ENCODE measurements at places on chromosomes 7 and 10. TPM values are rescaled to one million over a fixed set of nuclear protein-coding genes. Genes with fewer than 3 reads are reported as not detected.

DNA sequence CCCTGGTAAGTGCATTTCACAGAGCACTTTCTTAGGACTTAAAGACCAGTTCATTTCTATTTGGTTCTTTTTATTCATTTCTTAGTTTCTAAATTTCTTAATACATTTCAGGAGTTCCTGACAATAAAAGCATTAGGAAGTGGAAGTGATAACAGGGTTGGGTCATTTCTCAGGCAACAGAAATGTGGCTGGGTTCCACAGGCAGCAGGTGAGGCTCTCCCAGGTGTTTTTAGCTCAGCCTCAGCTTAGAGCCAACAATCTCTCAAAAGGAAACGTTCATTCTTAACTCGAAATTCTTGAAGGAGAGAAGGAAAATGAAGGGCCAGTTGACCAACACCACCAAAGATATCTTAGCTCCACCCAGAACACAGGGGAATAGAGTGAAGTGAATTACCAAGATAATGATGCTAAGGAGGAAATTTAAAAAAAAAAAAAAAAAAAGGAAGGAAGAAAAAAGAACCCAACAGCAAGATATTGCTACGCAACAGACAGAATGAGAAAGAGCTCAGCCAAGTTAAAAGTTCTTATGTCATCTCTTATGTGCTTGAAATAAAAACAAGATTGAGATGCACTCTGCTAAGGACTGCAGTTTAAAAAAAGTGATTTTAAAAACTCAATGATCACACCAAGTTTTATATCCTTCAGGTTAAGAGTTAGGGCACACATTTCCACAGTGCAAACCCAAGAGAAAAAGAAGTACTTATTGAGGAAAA is 230.1 kb downstream of the GLI3 start:
- DNase-seq: no peak

GRCh38 chr10:125984346-125984745 is 88.0 kb downstream of the FANK1 start:
- DNase-seq: no peak

DNA sequence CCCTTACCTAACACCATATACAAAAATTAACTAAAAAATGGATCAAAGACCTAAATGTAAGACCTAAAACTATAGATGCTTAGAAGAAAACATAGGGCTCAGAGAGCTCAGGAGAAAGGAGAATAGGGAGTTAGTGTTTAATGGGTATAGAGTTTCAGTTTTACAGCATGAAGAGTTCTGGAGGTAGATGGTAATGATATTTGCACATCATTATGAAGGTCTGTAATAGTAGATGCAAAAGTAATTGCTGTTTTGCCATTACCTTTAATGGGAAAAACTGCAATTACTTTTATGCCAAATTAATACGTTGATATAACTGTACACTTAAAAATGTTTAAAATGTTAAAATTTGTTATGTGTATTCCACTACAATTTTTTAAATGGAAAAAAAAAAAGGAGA is 39.2 kb upstream of the NANOS1 start:
- no peak for DNase-seq

DNA sequence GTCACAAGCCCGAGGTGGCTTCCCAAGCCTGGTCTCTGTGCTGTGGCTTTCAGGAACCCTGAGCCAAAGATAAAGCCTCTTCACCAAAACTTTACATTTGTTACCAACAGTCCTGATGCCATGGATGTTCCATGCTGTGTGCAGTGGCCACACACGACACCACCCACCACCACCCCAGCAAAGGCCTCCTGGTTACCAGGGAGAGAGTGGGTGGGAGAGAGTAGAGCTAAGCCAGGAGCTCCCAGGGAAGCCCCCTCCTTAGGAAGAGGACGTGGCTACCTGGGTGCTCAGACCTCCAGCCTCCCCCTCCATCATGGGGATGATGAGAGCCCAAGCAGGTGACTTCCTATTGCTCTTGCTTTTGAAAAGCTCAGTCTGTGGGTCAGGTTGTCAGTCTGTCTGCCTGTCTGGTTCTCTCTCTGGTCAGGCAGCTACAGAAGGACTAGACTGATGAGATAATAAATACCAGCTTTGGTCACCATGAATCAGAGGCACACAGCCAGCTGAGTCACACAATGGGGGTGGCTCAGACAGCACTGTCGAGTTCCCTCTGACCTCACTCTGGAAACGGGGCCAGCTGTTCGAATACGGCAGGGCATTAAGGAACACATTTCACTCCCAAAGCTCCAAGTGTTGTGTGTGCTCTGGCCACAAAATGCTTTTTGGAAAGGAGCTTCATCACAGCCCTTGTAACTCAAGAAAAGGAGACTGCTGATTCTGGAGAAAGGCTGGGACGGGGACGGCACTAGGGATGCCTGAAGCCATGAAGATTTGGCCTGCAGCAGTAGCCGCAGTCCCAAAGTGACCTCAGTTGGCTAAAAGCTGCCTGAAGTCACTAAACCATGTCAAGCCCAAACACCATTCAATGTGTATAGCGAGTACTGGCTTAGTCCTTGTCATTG is 166.0 kb downstream of the FANK1 start:
- DNase-seq: peak; percentile 93

DNA sequence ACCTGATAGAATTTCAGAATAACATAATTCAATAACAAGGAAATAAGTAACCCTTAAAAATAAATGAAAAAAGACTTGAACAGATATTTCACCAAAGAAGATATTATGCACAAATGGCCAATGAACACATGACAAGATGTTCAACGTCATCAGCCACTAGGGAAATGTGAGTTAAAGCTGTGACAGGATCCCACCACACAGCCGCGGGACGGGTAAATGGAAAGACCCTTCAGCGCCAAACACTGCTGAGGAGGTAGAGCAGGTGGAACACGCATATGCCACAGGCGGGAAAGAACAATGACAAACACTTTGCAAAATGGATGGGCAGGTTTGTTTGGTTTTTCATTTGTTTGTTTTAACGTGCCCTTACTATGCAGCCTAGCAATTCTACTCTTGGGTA is 86.1 kb upstream of the RNF32 start:
- DNase-seq: no peak

GRCh38 chr10:89393898-89394297 is 1.5 kb downstream of the IFIT1 start:
- no peak for DNase-seq

DNA sequence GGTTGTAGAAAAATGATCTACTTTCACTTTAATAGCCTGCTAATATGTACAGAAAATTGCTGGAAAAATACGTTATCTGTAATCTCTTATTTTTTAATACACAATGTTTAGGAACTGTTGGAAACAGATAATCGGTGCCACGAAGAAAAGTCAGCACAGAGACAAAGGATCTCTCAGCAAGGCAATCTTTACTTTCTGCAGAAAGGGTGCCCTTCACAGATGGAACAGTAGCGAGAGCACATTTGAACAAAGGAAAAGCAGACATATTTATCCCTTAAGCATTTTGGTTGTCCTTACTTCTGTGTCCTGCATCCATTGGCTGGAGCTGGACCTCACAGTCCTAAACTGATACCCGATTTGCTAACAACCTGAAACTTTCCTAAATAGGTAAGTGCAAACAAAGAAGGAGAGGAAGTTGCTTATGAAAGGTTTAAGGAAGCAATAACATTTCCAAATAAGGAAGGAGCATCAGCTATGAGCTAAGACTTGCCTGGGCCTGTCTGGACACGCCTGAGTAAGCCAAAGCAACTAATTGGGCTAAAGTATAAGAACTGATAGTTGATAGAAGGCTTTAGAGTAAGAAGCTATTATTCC is 640.0 kb downstream of the SH2D4B start:
- no peak for DNase-seq

- DNase-seq: no peak
These were observed 200.1 kb downstream of the PTPRN2 start for GRCh38 chr7:158387546-158387891.

DNA sequence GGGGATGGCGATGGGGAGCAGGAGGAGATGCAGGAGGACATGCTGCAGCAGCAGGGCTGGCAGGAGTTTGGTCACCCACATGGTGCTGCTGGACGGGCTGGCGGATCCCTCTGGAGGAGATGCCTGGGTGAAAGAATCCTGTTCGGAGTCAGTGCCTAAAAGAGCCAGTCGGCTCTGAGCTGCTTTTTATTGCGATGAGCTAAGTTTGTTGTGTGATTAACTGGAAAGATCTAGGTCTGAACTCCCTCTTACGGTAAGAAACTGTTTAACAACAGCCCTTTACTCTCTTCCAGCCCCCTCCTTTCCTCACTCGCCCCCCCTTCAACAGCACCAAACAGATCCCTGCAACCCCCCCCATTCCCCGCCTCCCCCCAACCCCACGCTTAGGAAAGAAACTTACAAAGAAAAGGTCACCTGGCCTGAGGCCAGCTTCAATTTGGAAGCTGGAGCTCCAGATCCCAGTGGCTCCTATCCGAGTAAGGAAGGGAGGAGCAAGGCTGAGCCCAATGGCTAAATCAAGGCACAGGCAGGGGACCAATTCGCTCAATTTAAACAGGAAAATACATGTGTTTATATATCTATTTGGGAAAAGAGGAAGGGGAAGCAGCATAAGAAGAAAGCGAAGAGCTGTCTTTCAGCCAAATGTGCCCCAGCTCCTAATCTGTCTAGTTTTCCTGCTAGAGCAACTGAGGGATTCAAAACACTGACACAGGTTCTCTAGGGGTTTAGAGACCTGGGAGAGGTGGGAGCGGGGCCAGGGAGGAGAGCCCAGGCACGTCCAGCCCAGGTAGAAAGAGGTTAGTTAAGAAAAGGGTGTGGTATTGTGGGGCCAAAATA is at the start of gene HGF:
HGF (minus strand) TSS at position 157 of the 837 bp plus-strand sequence; CDS start at position 81, 76 bp downstream.
- DNase-seq: no peak

- DNase-seq: no peak
These were observed 153.9 kb upstream of the PCBD1 start for GRCh38 chr10:71042216-71042615.

Gene TMEM270
- not detected for total RNA-seq

Gene CALML5
- total RNA-seq: not detected

Gene SLC13A1
- total RNA-seq: not detected

Gene ABLIM1
- total RNA-seq: 12.4 TPM

All from epithelial cell of proximal tubule (primary cell).